ENCODE measurements at places on chromosomes 3 and 15.

DNA sequence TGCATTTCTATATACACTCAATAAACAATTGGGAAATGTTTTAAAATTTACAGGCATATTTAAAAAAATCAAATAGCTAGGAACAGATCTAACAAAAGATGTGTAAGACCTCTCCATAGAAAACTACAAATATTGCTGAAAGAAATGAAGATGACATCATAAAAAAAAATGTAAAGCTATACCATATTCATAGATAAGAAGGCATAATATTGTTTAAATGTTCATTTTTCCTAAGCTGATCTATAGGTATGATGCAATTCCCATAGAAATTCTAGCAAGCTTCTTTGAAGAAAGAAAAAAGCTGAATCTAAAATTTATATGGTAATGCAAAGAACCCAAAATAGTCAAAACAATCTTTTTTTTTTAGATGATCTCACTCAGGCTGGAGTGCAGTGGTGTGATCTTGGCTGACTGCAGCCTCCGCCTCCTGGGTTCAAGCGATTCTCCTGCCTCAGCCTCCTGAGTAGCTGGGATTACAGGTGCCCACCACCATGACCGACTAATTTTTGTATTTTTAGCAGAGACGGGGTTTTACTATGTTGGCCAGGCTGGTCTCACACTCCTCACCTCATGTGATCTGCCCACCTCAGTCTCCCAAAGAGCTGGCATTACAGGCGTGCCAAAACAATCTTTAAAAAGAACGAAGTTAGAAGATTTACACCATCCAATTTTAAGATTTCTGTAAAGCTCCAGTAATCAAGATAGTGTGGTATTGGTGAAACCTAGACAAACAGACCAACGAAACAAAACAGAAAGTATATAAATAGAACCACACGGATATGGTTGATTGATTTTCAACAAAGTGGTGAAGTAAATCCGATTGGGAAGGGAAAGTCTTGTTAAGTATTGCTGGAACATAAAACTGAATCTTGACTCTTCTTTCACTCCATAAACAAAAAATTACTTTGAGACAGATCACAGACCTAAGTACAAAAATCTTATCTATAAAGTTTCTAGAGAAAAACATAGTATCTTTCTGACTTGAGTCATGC lies 6.3 kb upstream of the BHLHE40 start:
- DNase-seq, result no peak

- DNase-seq, result no peak
Measured at GRCh38 chr3:64355401-64355807, 130.1 kb upstream of the PRICKLE2 start.

GRCh38 chr3:128841926-128842920 lies 37.2 kb upstream of the ACAD9 start:
- no peak for DNase-seq

DNA sequence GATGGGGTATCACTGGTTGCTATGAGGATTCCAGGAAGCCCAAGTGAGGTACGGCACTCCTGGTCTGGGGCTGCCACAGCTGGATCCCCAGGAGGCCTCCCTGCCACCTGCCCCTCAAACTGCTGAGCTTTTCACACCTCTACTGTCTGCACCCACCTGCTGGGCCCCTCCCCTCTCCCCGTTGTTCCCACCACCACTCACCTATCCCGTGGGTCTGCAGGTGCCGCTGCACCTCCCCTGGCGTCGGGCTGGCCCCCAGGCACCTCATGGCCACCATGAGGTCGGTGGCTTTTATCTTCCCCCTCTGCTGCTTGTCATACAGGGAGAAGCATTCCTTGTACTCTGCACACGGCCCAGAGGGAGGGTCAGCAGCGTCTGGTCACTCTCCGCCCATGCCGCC lies 5.8 kb downstream of the CALML4 start:
- no peak for DNase-seq

DNA sequence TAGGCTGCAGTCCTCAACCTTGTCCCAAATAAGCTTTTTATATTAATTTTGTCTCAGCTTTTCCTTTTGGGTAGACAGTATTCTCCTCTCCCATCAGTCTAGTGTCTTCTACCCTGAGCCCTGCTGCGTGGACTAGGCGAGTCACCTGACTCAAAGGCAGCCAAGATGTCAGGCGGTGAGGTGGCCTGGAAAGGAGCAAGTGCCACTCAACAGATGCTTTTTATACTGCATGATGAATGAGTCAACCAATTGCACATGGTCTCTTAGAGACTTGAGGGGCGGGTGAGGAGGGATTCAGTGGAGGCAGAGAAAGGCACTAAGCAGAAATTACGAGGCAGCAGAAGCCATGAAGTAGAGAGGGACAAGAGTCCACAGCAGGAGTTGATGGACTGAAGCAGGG lies 95.9 kb downstream of the FRMD4B start:
- no peak for DNase-seq

- no peak for DNase-seq
Measured at GRCh38 chr3:177852001-177852807, 654.9 kb upstream of the TBL1XR1 start.

GRCh38 chr3:32018757-32019564 lies 37.4 kb downstream of the ZNF860 start:
- no peak for DNase-seq

GRCh38 chr15:29568840-29569532 lies 253.3 kb downstream of the TJP1 start:
- DNase-seq, result no peak

GRCh38 chr3:77271711-77272110 lies 231.8 kb downstream of the ROBO2 start:
- DNase-seq, result no peak

DNA sequence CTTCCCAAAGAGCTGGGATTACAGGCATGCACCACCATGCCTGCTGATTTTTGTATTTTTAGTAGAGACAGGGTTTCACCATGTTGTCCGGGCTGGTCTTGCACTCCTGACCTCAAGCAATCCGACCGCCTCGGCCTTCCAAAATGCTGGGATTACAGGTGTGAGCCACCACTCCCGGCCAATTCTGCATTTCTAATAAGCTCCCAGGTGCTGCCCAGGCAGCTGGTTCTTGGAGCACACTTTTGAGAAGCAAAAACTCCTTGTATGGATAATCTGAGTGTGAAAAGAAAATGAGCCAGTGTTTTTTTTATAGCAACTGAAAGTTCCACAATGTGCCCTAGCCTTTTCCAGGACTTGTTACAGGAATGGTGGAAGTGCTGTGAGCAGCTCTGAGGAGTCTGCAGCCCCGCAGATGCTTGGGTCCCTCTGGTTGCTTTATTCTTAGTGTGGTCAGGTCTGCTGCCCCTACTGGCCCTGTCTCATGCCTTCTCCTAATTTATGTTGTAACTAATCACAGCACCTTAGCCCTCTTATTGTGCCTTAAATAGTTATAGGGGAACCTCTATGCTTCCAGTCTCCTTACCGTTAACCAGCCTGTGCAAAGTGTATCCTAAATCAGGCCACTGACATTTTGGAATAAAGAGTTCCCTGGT lies 13.5 kb upstream of the KCNAB1 start:
- DNase-seq, result no peak

GRCh38 chr3:15450438-15451215 lies 23.2 kb downstream of the EAF1 start:
- DNase-seq, result no peak

DNA sequence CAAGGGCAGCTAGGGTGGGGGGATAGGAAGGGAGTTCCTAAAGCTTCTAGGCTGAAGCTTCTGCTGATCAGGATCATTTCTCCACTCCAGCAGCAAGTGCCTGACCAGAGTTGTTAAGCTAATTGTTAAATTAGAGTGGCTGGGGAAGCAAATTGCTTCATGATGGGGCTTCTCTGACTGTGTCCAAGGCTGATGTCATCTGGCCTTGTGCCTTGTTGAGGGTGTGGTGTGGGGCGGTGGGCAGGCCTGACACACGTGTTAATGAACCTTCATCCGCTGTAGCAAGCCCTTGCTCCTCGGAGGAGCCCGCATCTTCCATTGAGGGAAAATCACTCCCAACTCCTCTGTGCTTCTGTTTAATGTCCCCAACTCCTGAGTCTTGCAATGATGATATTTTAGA lies 84.3 kb upstream of the ROPN1 start:
- DNase-seq, result no peak

- DNase-seq, result no peak
Measured at GRCh38 chr15:36841193-36841592, 259.2 kb downstream of the MEIS2 start.

DNA sequence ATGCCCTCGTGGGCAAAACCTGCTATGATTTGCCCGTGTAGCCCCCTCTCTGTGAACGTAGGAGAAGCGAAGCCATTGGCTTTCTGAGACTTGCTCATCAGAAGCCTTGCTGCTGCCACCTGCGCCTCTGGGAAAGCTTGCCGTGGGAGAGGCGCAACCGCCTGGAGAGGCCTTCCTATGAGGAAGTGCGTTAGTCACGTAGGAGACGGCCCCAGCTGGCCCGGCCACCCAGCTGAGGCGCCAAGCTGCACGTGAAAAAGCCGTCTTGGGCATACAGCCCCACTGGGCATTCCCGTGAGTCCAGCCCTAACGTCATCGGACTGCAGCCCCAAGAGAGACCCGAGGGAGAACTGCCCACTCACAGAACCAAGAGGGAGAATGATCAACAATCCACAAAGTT lies 49.1 kb upstream of the TJP1 start:
- no peak for DNase-seq

- no peak for DNase-seq
Measured at GRCh38 chr3:78267235-78267634, 1227.3 kb downstream of the ROBO2 start.

GRCh38 chr15:92879949-92880725 lies 20.0 kb upstream of the CHD2 start:
- DNase-seq, result no peak

DNA sequence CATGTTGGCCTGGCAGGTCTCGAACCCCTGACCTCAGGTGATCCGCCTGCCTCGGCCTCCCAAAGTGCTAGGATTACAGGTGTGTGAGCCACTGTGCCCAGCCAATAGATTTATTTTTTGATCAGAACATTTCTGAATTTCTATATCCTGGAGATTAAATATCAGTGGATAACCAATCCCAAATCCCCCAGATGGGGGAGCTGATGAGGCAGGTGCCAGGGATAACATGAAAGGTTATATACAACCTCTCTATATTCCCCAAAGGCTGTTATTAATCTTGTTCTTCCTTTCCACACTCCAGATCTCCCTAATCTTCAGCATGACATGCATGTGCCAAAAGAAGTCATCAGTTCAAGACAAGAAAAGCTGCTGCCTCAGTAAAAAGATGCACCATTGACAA lies 112.3 kb downstream of the WDR76 start:
- DNase-seq, result no peak

- DNase-seq, result no peak
Measured at GRCh38 chr3:33937628-33938027, 139.2 kb downstream of the PDCD6IP start.

DNA sequence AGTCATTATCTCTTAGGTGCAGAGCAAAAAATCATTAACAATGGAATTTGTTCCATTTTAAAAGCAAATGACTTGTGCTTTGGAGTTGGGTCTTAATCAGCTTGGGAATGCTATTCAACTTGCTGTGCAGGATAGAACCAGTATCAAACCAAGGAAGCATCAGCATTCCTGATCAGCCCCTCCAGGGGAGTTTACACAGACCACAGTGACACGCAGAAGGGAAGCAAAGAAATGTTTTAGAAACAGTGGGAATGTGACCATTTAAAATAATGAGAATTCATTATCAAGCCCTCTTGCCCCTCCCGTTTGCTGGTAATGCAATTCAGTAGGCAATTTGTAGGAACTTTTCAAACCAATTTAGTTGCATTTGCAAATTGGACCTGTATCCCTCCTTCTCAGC lies 155.1 kb downstream of the LRTM1 start:
- DNase-seq, result no peak

DNA sequence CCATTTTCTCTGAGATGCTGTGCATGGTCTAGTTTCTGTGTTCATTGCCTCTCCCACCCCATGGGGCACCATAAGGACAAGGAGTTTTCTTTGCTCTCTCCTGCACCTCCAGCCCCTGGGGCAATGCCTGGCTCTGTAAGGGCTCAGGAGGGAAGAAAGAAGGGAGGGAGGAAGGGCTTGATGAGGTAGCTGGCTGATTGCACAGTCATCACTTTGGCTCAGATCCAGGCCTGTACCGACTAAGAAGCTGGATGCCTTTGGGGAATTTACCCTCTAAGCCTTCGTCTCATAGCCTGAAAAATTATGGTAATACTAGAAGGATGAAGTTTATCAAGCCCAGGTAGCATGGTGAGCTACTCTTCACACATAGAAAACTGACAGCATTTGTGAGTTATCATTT lies 382.9 kb downstream of the GABRG3 start:
- no peak for DNase-seq

- no peak for DNase-seq
Measured at GRCh38 chr15:41610048-41610447, 50.2 kb upstream of the MGA start.

GRCh38 chr3:425079-425478 lies 228.5 kb downstream of the CHL1 start:
- no peak for DNase-seq

GRCh38 chr3:140863580-140864009 lies 78.0 kb upstream of the SLC25A36 start:
- DNase-seq, result no peak

- DNase-seq, result no peak
Measured at GRCh38 chr15:43091859-43092258, 14.0 kb downstream of the UBR1 start.

GRCh38 chr15:41659190-41659589 lies 1.0 kb upstream of the MGA start:
- DNase-seq, result no peak

DNA sequence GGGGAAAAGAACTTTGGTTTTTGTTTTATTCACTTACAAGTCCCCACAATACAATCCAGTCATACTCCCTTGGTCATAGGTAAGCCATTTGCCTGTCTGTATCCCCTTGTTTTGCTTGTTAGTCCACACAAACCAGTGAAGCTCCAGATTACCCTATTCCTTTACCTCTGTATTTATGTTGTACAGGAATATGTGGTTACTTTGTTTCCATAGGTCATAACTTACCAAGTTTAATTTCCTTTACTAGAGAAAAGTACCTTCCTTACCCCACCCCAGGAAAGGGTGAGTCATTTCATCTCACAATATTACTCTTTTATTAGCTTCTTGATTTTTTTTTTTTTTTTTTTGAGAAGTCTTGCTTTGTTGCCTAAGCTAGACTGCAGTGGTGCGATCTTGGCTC lies 113.4 kb upstream of the LRRFIP2 start:
- DNase-seq, result no peak

DNA sequence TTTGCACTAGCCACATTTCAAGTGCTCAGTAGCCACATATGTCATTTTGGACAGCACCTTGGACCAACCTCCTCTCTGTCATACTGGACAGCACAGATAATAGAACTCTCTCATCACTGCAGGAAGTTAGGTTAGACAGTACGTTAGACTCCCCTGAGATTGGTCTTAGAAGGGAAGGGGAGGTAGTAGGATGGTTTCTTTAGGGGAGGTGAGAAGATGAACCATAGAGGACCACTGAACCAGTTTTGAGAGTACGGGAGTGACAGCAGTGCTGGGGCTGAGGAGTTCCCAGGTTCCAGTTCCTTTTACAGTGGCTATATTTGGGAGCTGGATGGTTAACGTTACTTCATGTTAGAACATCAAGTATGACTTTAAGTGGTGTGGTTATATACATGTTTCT lies 7.8 kb downstream of the LRCH3 start:
- DNase-seq, result no peak
